ENCODE measurements at places on chromosomes 12 and 14.

DNA sequence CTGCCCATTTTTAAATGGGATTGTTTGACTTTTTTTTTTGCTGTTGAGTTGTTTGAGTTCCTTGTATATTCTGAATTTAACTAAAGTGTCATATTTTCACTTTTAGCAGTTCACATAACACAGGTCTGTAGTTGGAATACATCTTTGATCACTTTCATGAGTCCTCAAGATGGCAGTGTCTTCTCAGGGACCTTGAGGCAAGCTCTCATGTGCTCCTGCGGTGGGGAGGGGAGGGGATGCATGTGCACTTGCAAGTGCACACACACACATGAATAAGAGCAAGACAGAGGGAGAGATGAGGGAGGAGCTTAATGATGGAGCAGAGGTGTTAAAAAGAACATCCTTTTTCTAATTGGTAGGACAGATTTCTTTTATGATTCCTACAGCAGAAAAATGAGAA lies 291.4 kb upstream of the OR4E1 start:
- peaks cover 2% of the 10 kb centered on the region for H3K4me1 ChIP-seq
- no peaks in the 10 kb centered on the region for H3K27me3 ChIP-seq
- no peak overlapping the region for H3K27ac ChIP-seq
- H3K4me3 ChIP-seq: no peak overlapping the region
- DNase-seq: peak; percentile 31

- no peak for DNase-seq
- no peaks in the 10 kb centered on the region for H3K27me3 ChIP-seq
- H3K4me1 ChIP-seq: no peaks in the 10 kb centered on the region
- H3K4me3 ChIP-seq: no peak overlapping the region
- no peak overlapping the region for H3K27ac ChIP-seq
- H3K36me3 ChIP-seq: no peaks in the 10 kb centered on the region
Observed at GRCh38 chr14:32259368-32260013, 56.4 kb upstream of the RNU6-8 start.

GRCh38 chr14:68293404-68293803 lies 473.8 kb downstream of the RAD51B start:
- no peak overlapping the region for H3K27ac ChIP-seq
- no peak overlapping the region for H3K4me3 ChIP-seq
- peaks cover 18% of the 10 kb centered on the region for H3K4me1 ChIP-seq
- H3K27me3 ChIP-seq: no peaks in the 10 kb centered on the region
- DNase-seq: no peak

- no peak overlapping the region for H3K27ac ChIP-seq
- H3K4me1 ChIP-seq: peaks cover 18% of the 10 kb centered on the region
- no peaks in the 10 kb centered on the region for H3K27me3 ChIP-seq
- H3K36me3 ChIP-seq: peaks cover 16% of the 10 kb centered on the region
- peak overlapping the region; percentile 45 for H3K4me3 ChIP-seq
Observed at GRCh38 chr12:113154351-113154973, 4.9 kb downstream of the CFAP73 start.
